ENCODE measurements at places on chromosomes 7 and 10.
A peak's percentile ranks its signal among the peaks of the same experiment; 100 is the strongest.

GRCh38 chr7:30433082-30433481, 45.5 kb downstream of the NOD1 start:
- DNase-seq = peak; percentile 20

DNA sequence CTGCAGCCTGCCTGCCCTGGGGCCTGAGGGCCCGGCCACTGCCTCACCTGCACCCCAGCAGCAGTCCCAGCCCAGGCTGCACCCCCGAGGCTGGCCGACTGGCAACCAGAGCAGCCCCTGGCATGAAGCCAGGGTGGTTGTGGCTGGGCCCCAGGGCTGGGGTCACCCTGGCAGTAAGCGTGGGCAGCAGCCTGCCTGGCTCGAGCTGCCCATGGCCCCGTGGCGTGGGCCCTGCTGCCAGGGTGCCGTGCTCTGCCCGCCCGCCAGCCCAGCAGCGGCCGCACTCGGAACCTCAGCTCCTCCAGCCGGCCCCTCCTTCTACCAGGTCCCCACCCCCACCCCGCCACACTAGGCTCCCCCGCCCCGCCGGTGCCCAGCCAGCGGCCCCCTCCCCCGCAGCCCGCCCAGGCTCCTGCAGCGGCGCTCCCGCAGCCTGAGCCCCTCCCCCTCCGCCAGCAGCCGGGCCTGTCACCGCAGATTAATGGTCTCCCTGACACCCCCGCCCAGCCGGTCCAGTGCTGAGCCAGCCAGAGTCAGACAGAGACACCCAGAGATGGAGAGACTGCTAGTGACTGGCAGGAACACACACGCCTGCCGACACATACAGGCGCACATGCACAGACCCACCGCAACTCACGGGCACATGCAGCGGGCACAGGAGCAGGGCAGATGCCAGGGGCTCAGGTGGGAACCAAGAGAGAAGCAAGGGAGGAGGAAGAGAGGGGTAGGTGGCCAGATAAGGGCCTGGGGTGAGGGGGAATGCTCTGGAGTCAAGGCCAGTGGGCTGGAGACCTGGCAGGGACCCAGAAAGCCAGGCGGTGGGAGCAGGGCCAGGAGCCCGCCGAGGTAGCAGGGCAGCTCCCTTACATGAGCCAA, 22.4 kb downstream of the KCNH2 start:
- no peak for DNase-seq

DNA sequence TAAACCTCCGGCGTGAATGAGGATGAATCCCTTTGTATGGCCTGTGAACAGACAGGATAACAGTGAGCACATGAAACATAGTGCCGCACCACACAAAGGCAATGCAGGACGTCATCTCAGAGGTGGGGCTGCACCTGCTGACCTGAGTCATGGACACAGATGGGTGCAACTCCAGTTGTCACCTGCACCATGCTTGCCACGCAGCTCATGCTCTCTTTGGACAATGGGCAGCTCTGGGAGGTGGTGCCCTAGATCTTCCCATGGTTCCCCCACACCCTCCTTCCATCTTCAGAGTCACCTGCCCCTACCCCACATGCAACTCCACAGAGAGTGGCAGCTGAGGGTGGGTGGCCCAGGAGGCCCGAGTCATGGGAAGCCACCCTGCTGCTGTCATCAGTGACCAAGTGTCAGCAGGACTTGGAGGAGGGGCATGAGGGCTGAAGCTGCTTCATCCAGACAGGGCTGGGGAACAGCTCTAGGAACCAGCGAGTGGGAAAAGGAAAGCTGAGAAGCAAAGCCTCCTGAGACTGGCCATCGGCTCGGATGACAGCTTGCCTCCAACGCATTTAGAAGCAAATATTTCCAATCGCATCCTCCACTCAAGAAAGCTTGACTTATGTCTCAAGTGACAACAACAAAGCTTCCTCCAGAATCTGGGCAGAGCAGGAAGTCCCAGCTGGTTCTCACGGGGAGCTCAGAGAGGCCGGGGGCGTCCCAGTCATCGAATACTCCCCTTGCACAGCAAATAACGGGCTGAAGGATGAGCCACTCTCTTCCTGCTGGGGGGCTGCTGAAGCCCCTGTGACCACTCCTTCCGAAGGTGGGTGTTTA, 27.1 kb downstream of the VIPR2 start:
- DNase-seq = no peak

- peak; percentile 30 for DNase-seq
Measured at GRCh38 chr10:72173619-72174296, 42.1 kb upstream of the ANAPC16 start.

DNA sequence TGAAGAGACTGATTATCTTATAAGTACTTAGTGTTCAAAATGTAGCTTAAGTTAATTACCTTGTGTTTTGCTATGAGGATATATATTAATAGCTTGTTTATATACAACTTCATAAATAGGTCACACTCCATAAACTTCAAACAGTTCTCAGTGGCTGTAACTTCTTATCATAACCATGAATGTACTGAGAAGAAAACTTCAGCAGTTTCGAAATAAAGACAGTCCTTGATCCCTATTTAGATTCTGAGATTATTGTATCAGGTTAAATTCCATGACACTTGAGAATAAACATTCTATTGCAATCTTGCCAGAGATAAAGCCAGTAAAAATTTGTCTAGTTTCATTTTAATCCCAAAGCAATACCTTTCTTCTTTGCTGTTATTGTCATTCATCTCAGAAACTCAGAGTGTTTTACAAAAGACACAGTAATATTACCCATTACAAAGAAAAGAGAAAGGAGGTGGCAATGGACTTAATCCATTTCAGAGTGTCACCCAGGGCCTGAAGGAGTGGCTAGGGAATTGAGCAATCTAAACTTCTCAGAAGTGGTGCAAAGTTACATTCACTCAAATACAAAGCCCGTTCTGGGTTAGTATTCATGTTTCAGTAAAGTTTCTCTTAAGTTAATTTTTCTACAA, 403.6 kb downstream of the SEMA3D start:
- no peak for DNase-seq
